Effector memory CD4-positive, alpha-beta T cell (primary cell): ENCODE measurements at places on chromosomes 6 and 20.

GRCh38 chr6:105835373-105835772 is 250.8 kb upstream of the PRDM1 start:
- no peak for DNase-seq

- no peak for DNase-seq
These were observed 256.4 kb downstream of the TFAP2C start for GRCh38 chr20:56885521-56885920.

DNA sequence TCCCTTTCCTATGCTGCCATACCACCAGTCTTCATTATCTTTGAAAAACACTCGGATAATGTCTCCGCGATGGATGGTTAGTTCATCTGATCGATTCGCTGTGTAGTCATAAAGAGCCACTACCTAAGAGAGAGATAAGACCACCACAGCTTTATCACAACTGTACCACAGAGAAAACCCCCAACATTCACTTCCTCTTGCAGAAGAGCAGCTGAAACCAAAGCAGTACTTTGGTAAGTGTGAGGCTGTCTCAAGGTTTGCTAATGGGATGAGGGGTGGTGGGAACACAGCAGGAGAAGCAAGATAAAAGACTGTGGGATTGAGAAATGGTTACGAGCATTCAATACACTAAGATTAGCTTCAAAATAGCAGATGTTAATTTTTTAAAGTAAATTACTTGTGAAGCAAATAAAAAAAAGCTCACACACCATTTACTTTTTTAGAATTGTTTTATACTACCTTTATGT is 142.1 kb downstream of the MYB start:
- no peak for DNase-seq

GRCh38 chr20:22490287-22491193 is 93.8 kb downstream of the FOXA2 start:
- no peak for DNase-seq

DNA sequence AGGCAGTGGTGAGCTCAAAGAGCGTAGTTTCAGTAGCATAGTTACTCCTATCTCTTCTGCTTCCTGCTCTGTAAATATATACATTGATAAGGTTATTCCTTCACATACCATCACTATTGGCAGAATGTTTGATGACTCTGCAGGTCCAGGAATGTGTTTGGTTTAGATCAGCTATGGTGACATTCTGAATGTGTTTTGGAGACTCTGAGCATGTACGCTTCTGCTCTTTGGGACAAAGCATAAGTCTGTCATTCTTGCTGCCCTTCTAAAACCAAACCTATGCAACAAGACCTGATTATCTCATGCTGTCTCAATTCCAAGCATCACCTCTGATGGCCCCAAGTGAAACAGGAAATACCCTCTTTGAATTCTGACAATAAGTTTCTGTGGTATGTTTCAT is 1074.3 kb downstream of the KIF16B start:
- no peak for DNase-seq

DNA sequence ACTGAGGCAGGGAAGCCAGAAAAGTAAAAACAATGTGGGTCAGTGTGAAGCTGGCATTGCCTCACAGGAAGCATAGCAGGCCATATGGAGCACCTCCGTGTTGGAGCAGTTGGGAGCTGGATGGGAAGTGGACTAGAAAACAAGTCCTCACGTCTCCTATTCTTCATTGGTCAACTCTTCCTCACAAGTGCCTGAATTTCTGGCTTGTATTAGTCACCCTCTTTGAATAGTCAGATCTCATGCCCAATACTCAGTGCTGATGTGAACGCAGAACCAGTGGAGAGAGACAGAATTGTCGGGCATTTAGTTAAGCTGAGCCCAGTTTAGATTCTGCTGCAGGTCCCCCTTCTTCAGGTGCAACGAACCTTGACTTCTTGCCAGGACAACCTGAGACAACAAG is 22.3 kb upstream of the RSPO3 start:
- no peak for DNase-seq

- no peak for DNase-seq
These were observed 207.2 kb downstream of the PHACTR1 start for GRCh38 chr6:12923644-12924235.

DNA sequence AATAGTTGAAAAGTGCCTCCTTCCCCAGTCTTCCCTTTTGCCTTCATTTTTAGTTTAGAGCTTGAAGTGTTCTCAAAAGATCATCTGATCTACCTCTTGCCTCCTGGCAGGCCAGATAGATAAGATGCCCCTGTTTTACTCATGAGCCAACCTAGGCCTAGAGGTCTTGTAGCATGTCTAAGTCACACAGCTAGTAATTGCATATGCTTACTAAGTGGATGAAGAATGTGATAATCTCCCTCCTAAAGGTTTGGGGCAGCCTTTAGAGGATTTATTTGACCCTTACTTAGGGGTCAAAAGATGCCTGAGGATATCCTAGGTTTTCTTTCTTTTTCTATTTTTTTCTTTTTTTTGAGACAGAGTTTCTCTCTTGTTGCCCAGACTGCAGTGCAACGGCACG is 2.1 kb downstream of the C6orf141 start:
- DNase-seq, result no peak

DNA sequence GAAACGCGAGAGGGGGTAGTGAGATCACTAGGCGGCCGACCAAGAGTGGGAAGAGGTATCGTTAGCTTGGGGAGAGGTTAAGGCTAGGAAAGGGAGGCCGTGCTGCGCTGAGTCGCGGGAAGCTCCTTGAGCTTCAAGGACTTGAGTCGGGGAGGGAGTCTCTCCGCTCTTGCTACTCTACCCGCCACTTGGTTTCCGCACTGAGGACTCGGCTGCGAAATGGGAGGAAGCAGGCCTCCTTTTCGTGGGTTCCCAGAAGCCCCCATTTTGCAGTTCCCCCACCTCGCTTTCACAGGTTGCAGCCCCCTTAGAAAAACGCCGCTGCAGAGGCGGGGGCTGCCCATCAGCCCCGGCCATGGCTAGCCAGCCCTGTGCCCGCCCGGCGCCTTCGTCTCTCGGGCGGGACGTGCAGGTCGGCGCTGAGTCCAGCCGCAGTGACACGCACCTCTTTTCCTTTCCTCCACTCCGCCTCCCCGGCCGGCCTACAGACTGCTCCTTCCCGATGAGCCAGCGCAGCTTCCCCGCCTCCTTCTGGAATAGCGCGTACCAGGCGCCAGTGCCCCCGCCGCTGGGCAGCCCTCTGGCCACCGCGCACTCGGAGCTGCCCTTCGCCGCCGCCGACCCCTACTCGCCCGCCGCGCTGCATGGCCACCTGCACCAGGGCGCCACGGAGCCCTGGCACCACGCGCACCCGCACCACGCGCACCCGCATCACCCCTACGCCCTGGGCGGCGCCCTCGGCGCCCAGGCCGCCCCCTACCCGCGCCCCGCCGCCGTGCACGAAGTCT is 4.9 kb downstream of the VGLL2 start:
- no peak for DNase-seq

GRCh38 chr6:170184316-170184715 is 106.6 kb downstream of the DLL1 start:
- no peak for DNase-seq

GRCh38 chr20:42775037-42775436 is 414.7 kb downstream of the PTPRT start:
- DNase-seq, result no peak

DNA sequence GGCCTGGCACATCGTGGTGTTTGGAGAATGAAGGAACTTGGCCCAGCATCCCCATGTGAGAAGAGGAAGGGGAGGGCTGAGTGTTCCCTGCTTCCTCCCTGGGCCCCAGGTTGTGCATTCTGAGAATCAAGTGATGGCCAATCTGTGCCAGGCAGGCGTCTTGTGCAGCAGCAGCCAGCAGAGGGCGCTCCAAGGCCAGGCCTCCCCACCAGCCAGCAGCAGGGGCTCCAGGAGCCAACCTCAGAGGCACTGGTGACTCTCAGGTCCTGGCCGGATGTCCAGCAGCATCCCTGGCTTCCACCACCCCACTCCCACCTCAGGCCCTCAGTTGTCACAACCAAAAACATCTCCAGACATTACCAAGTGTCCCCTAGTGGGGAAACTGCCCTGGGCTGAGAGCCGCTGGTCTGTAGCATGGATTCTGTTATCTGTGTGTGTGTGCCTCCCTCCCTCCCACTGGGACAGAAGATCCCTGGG is 192.0 kb downstream of the PREX1 start:
- no peak for DNase-seq

DNA sequence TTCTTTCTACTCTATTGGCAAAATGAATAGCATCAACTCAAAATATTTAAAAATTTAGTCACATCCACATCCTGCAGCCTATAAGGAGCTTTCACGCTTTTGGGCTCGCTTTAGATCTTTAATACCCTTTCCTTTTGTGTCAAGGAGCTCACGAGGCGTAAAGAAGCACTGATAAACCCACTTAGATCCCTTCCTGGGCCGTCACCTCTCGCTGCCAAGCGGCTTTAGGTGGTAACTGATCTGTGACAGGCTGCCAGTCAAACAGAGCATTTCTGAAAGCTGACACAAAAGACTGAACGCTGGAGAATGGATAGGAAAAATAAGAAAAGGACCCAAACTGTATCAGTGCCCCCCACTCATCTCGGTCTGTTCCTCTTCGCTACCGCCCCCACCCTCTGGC is 385.7 kb upstream of the MMS22L start:
- DNase-seq, result no peak

DNA sequence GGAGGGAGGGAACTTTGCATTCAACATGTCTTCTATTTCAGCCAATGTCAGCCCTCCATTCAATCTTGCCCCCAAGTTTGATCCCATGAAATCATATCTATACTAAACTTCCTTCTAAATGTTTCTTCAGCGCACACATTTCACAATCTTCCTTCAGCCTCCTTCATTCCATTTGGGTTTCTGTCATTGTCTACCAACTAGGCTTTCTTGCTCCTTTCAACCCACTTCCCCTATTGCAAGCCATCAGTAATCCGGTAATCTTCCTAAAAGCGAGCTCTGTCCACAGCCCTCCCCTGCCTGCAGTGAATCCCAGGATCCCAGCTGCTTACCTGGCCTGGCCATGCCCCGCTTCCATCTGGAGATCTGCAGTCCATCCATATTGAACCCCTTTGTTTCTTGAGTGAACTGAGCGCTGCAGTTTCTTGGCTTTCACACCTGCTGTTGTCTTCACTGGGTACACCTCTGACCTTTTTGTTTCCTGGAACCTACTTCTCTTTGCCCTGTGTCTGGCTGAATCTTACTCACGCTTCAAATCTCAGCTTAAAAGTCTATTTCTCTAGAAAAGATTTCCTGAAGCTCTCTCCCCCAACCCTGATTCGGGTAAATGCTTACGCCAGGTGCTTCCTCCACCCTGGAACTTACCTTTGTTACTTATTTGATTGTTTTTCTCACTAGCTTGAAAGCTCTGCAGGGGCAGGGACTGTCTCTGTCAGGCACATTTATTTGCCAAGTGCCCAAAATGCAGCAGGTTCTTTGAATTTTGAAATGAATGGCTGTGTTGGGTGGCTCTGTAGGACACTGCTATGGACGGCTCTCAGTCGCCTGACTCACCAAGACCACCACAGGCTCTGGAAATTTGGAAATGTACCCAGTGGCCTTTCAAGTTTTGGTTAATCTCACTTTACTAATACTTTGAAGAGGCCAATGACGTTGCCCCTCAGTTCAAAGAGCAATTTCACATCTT is 50.3 kb downstream of the ADTRP start:
- DNase-seq, result no peak

GRCh38 chr6:165557674-165558073 is 105.4 kb downstream of the PDE10A start:
- DNase-seq, result no peak

- DNase-seq, result no peak
These were observed 2.1 kb downstream of the EZR start for GRCh38 chr6:158816803-158817727.

DNA sequence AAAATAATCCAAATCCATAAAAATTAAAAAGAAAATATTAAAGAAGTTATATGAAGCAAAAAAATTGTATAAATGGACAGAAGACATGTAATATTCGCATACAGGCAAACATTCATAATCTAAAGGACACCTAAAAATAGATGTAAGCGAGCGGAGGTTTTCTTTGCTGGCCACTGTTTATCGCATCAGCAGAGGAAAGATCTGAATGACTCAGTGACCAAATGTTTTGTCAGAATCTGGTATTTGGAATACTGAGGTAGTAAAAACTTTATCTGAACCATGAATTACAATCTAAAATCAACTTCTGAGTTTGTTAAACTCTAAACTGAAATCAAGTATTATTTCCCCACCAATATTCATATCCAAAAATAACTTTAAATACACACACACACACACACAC is 7.8 kb downstream of the TSPYL4 start:
- DNase-seq, result no peak

DNA sequence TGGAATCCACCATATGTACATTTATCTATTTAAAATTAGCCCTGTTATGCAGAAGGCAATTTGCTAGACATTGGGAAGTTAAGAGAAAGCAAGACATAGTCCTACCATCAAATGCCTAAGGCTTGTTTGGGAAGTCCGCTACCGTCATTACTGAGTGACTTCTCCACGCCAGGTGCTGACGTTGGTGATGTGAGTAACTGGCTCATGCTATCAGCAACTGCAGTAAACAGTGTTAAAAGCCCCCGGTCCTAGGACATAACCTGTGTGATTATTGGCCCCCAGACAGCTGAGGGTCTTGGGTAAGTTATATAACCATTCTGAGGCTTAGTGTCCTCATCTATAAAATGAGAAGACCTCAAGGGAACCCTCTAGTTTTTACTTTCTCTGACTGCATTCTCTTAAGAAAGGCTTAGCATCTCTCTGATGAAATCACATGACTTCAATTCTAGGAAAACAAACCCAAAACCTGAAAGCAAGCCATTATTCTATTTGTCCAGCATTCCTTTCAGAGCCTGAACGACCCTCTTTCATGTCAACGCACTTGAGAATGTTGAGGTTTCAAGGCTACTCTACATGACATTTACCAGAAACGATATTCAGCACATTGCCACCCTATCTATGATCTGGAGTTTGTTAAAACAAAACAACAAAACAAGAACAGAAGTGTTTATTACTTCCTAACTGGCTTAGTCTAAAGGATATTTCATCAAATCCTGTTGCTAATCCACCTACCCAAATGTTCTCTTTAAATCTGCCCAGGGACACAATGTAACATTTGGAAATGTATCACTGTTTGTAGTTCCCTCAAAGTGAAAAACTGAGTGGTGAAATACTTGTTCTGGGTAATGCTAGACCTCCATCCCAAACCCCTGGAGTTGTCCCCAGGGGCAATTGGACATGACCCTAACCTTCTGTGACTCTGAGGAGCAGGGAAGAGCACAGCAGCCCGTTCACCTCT is 133.8 kb downstream of the BTBD3 start:
- no peak for DNase-seq

GRCh38 chr6:114216789-114217467 is 125.9 kb downstream of the HS3ST5 start:
- DNase-seq, result no peak

DNA sequence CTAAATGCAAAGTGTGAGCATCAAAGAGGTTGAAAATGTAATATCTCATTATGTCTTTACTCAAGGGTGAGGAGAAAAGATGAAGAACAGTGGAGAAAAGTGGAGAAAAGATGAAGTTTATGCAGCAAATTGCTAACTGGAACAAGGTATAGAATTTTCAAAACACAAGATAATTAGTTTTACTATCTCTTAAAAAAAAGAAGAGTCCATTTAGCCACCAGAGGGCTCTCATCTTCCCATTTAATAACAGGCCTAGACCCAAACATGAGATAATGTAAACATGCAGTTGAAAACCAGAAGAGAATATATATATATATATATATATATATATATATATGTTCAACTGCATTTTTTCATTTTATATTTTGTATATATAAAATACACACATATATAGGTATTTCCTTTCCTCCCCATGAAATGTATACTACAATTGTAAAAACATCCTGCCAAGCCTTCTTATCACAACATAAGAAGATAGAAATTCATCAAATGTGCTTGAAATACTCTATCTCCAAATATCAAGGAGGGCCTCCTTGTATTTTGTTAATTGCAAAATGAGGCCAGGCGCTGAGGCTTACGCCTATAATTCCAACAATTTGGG is 78.4 kb downstream of the ADTRP start:
- no peak for DNase-seq

- no peak for DNase-seq
These were observed 179.6 kb upstream of the CCN2 start for GRCh38 chr6:132130626-132131298.
